RWPE2 (cell line): ENCODE measurements at places on chromosomes 1 and 21.

DNA sequence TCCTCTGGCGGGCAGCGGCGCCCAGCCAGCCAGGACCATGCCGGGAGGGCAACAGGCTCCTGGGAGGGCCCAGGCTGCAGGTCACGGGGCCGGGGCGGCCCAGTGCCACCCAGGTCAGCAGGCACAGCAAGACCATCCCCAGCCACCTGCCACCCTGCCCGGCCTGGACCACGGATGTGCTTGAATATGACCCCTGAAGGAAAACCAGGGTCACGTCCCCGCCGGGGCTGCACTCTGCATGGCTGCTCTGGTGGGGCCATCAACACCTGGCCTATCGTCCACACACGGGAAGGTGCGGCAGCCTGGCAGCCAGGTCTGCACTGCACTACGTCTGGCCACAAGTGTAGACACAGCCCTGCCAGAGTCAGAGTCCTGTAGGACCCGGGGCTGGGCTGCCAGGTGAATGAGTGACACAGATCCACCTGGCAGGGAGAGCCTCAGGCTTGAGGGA, 6.9 kb downstream of the WNT9A start:
- DNase-seq, result peak; percentile 41

DNA sequence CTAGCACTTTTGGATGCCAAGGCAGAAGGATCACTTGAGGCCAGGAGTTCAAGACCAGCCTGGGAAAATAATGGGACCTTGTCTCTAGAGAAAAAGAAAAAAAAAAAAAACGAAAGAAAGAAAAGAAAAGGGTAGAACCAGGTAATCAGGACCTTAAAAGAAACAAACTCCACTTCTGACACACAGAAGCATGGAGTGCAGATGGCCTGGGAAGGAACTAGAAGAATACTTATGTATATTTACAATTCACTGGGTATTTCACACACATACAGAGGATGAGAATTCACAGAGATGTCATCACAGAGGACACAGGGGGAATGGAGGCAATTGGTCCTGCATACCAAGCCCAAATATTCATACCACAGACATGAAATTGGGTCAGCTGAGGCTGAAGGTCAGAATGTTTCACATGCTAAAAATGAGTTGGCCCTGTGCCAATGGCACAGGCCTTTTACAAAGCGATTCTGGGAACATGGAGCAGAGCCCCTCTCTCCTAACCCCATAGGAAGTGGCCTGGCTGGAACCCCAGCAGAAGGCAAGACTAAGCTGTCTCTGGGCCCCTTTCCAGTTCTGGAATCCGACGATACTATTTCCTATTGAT, 4.4 kb downstream of the B4GALT3 start:
- no peak for DNase-seq

DNA sequence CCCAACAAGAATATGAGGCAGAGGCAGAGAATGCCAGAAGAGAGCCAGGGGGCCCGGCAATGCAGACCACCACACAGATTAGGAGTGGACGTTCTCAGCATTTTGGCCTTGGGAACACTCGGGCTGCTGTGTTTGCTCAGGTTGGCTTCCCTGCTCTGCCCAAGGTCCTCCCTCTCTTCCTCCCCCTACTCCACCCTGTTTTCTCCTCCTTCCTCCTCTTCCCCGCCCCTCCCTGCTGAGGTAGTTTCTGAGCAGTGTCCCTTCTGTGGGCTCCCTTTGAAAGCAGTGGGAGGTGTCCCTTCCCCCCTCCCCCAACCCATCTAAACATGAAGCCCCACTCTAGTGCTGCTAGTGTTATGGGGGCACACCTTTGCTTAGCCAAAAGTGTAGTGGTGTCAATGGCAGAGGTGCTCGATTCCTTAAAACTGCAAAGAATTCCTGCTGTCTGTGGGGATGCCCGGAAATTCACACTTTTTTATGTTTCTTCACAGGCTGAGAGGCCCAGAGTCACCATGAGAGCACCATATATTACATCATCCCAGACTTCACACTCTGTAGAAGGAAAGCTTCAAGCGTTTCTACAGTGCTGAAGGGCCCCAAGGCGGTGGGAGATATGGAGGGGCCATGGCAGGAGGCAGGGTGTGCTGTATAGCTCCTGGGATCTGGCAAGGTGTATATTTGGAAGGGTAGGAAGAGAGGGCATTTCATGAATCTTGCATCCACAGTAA, at the start of gene HHIPL2:
HHIPL2 (minus strand) TSS at position 161 of the 728 bp plus-strand sequence; CDS start at position 101, 60 bp downstream.
- no peak for DNase-seq

DNA sequence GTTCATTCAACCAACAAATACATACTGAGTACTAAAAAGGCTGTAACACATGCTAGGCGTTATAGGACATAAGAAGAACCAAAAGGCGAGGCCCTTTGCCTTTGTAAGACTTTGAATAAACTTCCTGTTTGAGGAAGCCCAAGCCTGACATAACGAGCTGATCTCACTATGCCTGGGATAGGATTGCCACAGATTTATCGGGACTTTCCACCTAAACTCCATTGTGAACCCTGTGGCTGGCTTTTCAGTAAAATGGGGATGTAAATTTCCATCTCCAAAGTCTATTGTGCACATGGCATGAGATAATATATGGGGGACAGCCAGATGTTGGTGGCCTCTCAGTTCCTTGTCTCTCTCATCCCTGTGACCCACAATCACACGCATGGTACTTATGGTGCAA, 41.9 kb downstream of the LMO4 start:
- no peak for DNase-seq
